ENCODE measurements at places on chromosomes 7 and 10.

GRCh38 chr10:59718257-59718656 is 8.6 kb upstream of the SLC16A9 start:
- no peak for DNase-seq

- no peak for DNase-seq
Measured at GRCh38 chr10:15352201-15352600, 18.9 kb downstream of the FAM171A1 start.

GRCh38 chr10:46255801-46256747 is 30.7 kb upstream of the ANTXRL start:
- no peak for DNase-seq

- DNase-seq = no peak
Measured at GRCh38 chr10:43674553-43675210, 26.0 kb upstream of the ZNF32 start.

GRCh38 chr10:122298206-122298597 is 27.1 kb downstream of the BTBD16 start:
- no peak for DNase-seq

Measured in activated CD4-positive, alpha-beta T cell treated with anti-CD3 and anti-CD28 coated beads, Interleukin-2, amount 50 U/mL, for 24 hours (primary cell).